Cardiac muscle cell (in vitro differentiated cells and primary cell): ENCODE measurements at places on chromosomes 7 and 10.

DNA sequence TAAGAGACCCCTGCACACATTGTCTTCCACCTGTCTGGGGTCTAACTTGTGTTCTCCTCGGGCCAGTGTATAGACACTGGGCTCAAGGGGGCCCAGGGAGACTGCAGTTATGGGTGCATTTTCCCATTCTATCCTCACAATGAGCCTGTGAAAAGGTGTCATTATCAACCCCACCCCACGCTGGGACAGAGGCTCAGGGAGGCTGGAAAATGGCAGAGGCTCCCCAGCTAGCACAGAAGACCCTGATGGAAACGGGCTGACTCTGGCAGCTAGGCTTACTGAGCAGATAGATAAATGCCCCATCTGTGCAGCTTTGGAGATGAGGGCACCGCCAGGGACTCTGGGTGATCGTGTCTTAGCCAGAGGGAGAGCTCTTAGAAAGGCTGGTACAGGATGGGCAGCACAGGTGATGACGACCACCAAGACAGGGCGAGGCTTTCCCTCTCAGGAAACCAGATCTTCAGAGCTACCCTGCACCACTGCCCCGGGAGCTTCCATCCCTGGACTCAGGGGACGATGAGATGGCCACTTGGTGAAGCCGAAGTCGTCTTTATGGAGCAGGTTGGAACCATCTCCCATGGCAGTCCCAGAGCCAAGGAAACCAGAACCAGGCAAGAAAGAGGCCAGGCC, 58.2 kb upstream of the CHST15 start:
- H3K27me3 ChIP-seq, result no peaks in the 10 kb centered on the region
- no peaks in the 10 kb centered on the region for H3K36me3 ChIP-seq
- H3K4me3 ChIP-seq, result no peak overlapping the region
- peaks cover 10% of the 10 kb centered on the region for H3K4me1 ChIP-seq

- peak; percentile 72 for DNase-seq
- H3K27me3 ChIP-seq, result no peaks in the 10 kb centered on the region
- H3K27ac ChIP-seq, result no peak overlapping the region
These were observed 47.6 kb upstream of the PPIF start for GRCh38 chr10:79299397-79300241.

DNA sequence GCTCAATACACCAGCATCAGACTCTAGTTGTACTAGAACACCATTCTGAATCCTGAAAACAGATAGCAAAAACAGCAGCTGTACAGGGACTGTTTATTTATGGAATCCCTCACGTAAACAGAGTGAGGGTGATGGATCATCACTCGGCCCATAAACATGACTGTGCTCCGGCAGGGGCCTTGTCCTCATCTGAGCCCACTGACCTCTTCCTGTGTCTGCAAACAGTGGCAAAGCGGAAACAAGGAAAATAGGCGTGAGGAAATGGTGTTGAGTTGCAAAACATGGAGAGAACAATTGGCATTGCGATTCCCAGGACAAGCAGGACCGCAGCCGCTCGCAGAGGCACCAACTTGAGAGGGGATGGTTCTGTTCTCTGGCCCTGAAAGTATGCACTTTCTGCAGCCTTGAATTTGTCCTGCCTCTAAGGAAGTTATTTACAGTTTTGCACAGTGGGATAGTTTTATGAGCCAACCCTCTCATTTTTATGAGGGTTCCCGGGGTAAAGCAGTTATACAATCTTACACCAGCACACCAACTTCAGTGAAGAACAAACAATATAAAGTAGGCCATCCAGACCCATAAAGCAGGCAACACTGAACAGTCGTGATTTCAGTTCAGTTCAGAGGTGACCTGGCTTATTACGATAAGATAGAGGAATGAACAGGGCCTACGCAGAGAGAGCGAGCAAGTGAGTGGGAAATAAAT, 248.0 kb upstream of the FZD8 start:
- H3K36me3 ChIP-seq, result no peaks in the 10 kb centered on the region
- H3K4me3 ChIP-seq, result no peak overlapping the region
- no peak for DNase-seq
- no peaks in the 10 kb centered on the region for H3K27me3 ChIP-seq

GRCh38 chr10:132793871-132794849, 8.2 kb upstream of the NKX6-2 start:
- H3K4me3 ChIP-seq, result no peak overlapping the region
- no peaks in the 10 kb centered on the region for H3K4me1 ChIP-seq
- DNase-seq, result no peak
- H3K27ac ChIP-seq, result no peak overlapping the region

DNA sequence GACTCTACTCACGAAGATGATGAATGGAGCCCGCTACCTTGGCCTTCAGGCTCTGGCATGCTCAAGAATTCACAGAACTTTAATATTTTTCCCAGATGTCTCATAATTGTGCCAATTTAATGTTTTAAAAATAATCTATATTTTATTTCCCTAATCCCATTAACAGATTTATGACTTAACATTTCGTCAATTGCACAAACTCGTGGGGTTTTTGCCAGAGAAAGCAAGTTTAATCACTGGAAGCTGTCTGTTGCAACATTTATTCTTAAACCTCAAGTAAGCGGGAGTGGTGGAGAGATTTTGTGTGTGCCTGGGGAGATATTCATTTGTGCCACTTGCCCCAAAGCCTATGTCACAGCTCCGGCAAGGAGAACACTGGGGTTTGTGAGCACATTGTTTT, 117.9 kb downstream of the TEX36 start:
- no peaks in the 10 kb centered on the region for H3K4me1 ChIP-seq
- H3K27me3 ChIP-seq, result no peaks in the 10 kb centered on the region
- no peaks in the 10 kb centered on the region for H3K36me3 ChIP-seq
- H3K4me3 ChIP-seq, result no peak overlapping the region
- no peak for DNase-seq
- H3K27ac ChIP-seq, result no peak overlapping the region
